GM04504 (cell line): ENCODE measurements at places on chromosomes 3 and 15.

DNA sequence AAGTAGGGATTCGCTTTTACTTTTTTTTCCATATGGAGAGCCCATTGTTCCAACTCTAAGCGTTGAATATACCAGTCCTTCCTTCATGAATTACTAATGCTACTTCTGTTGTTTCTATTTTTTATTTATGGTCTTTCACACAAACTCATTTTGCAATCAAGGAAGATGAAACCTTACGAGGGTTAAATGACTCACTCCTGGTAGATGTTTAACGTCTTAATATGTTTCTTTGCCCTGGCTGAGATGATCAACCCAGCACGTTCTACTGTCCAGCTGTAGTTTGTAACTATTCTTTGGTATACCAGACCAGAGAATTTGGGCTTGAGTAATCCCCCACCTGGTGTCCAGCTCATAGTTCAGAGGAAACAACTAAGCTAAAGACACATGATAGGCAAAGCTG lies 23.1 kb downstream of the CDCP1 start:
- DNase-seq, result peak; percentile 84

DNA sequence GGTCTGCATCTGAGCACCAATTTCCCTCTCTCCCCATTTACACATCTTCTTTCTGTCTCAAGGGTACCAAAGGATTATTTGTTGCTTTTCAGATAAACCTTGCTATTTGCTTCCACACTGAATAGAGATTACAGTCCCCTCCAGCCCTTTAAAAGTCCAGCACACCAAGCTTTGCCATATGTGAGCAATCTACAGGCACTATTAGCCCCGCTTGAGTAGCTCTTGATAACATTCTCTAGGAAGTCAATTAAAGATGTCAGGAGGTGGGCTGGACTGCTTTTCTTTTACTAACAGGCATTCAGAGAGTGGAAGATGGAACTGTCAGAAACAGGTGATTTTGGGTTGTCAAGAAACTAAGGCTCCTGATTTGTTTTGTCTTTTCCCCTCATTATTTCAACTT lies 417.0 kb downstream of the ROBO2 start:
- DNase-seq, result no peak

DNA sequence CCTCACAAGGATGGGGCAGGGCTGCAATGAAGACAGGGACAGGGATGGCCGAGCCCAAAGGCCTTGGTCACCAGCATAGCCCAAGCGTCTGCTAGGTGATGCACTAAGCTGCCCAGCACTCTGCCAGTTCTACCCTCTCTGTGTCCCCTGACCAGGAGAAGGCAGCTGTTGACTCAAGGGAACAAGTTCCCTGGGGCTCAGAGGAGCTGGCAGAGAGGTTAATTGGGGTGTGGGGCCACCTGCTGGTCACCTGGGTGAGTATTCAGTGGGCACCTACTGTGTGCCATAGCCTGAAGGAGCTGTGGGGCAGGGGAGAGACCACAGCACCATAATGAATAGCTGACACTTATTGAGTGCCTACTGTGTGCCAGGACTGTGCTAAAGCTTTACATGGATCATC lies 22.0 kb upstream of the DOCK3 start:
- DNase-seq, result no peak

GRCh38 chr15:88166082-88166993 lies 90.2 kb downstream of the NTRK3 start:
- DNase-seq, result peak; percentile 12

- DNase-seq, result no peak
Measured at GRCh38 chr3:160661660-160662059, 15.3 kb upstream of the ARL14 start.

DNA sequence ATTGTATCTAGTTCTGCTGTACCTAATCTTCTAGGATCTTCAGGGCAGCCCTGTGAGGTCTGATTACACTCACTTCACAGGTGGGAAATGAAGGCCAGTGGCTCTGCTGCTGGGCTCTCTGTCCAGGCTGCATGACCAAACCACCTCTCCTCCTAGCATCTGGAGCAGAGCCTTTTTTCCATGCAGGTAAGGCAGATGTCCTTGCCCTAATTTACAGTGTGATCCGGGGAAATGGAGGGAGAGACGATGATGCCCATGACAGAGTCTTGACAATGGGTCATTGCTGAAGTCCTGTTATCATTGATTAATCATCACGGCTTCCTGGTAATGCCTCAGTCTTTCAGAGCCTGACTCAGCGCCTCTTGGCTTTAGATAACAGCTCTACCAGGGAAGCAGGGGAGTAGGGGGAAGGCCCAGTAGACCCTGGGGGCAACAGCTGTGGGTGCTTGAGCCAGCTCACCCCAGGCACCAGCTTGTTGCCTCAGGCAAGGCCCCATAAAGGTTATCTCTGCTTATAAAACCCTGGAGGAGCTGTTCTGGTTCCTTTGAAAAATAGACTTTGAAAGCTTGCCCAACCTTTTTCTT lies 153.4 kb downstream of the GABRG3 start:
- DNase-seq, result no peak

- DNase-seq, result no peak
Measured at GRCh38 chr3:26425076-26425475, 197.5 kb upstream of the LRRC3B start.

DNA sequence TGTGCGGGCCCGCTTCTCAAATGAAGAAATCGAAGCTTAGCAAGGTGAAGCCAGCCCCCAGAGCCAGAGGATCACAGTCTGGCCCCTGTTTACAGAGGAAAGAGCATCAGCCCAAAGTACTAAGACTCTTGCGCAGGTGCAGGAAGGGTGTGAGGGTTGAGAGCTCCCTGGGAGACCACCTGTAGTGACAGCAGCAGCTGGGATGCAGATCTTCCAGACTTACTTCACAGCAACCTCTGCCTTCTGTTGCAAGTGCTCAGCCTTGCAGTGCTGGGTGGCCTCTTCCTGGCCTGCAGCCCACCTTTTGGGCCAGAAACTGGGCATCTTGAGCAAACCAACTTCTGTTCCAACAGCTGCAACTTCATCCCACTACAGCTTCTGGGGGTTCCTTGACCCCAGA lies 19.7 kb downstream of the SPATA12 start:
- DNase-seq, result no peak

DNA sequence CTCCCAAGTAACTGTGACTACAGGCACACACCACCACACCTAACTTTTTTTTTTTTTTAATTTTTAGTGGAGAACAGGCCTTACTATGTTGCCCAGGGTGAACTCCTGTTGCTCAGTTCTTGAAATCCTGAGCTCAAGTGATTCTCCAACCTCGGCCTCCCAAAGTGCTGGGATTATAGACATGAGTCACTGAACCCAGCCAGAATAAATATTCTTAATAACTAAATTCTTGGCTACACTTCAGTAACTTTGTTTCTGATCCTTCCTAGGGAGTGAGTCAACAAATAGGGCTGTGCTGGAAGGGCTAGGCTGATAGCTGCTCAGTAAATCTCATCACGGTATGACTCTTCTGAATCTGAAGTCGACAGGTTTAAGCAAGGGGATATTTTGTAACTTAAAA lies 56.6 kb downstream of the P3H2 start:
- DNase-seq, result peak; percentile 78

GRCh38 chr3:197339841-197340520 lies 41.6 kb upstream of the DLG1 start:
- DNase-seq, result peak; percentile 72

DNA sequence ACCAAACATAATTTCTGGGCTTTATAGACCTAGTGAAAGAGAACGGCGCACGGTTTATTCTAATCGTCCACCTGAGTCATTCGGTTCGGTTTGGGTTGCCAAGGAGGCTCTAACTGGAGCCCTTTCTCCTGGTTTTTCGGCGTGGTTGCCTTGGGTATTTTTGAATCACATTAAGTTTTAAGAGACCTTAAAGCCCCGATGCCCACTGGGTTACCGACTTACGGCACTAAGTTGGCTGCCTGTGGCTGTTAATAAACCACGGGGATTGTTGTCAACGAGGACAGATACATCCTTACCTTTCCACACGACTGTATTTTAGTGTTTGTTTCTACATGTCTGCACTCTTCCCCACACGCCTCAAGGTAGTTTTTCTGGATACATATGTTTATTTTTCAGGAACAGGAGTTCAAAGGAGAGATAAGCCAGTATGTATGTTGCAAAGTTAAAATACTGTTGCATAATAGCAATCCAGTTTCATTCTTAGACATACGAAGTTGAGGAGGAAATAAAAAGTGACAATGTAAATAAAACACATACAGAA lies 1.2 kb upstream of the ANP32A start:
- DNase-seq, result no peak

GRCh38 chr3:188901126-188901525 lies 270.6 kb upstream of the TPRG1 start:
- DNase-seq, result no peak

DNA sequence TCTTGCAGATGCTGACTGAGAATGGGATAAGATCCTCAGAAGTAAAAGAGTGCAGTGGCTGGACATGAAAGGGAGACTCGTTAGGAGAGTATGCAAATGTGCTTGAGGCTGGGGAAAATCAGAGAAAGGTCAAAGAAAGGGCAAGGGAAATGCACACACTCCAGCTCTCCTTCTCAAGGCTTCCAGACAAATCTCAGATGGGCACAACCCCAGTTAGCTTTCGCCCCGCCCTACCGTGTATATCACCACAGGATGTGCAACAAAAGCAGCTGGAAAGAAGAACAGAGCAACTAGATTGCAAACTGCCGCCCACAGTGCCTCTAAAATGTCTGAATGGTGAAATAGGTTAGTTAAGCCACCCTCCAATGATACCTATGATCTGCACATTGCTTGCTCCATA lies 63.9 kb downstream of the CERS3 start:
- DNase-seq, result no peak

- no peak for DNase-seq
Measured at GRCh38 chr3:76991165-76991564, 48.7 kb upstream of the ROBO2 start.

- DNase-seq, result no peak
Measured at GRCh38 chr3:61169621-61170251, 81.5 kb downstream of the FHIT start.

DNA sequence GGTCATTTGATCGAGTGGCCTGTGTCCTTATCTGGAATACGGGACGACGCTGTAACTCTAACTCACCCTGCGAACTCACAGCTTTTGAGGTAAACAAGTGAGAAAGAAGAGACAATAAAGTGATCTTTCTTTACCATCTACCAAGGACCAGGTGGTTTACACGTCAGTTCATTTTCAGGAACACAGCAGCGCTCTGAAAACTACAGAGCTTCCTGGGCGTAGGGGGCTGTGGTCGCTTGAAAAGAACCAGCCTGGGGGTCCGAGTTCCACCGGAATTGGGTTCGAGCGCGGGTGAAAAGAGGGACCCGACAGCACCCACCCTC lies 357 bp downstream of the KIAA1143 start:
- DNase-seq, result no peak

DNA sequence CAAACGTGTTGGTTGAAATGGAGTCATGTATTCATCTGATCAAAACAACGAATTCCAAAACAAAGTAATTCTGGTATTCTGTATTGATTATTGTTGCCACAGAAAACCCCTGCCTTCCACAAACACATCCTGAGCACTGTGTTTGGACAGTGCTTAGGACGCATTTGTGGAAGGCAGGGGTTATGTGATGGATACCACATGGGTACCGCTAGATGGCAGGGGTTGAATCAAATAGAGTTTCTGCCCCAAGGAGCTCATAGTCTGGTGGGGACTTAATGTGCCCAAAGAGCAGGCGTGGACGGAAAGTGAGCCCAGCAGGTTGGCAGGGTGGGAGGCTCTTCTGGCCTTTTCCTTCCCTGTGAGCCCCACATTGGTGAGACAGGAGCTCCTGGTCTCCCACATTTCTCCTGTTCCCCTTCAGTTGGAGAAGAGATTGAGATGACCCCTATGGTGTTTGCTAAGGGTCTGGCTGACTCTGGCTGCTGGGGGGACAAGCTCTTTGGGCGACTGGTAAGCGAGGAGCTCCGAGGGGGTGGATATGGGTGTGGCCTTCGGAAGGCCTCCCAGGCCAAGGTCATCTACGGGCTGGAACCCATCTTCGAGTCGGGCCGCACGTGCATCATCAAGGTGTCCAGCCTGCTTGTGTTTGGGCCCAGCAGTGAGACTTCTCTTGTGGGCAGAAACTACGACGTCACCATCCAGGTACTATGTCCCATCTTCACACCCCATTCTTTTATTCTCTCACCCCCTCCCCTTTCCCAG lies 22.1 kb upstream of the SLC28A1 start:
- no peak for DNase-seq

- no peak for DNase-seq
Measured at GRCh38 chr15:36903195-36903594, 197.2 kb downstream of the MEIS2 start.

DNA sequence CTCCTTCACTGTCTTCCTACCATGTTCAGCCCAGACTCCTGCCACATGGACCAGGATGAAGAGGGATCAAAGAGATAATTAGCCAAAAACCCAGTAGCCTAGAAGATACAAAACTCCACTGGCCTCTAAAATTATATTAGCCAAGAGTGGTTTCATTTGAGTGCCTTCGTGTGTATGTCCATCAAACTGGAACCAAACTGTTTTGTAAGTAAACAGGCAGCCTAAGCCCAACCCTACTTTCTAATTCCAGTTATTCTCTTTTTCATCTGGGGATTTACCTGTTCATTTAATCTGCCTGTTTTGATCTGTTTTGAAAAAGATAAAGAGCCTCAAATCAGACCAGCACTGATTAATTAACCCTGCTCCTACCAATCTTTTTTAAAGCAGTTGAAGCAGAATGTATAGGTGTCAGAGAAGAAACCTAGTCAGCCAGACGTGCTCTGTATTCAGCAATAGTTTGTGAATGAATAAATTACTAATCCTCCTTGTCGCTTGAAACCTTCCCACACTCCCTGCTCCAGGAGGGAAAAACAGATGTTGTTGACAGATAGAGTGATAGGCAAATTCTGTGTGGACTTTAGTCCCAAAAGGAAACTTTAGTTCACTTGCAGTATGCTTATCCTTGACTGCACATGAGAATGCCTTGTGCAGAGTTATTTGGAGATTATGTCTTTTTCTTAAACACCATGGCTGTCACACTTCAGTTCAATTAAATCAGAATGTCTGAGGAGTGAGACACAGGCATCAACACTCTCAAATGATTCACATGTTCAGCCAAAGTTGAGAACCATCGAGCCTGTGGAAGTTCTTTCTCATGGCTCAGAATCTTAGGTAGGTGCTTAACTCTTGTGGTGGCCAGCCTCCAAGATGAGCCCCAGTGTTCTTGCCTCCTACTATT lies 55.5 kb upstream of the ZBED2 start:
- no peak for DNase-seq

DNA sequence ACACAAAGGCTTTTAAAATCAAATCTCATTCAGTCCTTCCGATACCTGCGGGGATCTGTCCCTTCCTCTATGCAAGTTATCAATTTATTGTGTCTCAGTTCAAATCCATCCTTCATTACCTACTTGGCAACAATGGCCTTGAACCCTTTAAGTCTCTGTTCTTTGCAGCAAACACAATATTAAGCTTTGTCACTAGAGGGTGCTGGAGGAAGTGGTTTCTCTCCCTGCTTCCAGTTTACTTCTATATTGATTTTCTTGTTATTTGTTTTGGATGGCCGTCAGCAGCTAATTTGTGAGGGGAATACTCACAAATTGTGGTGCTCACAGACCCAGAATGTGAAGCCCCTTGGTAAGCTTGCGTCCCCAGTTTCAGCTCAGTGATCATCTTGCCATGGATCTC lies 278.3 kb downstream of the FGF12 start:
- no peak for DNase-seq

- no peak for DNase-seq
Measured at GRCh38 chr15:69075440-69075839, 60.9 kb downstream of the NOX5 start.
